ENCODE measurements at places on chromosomes 16 and 17. TPM values are rescaled to one million over a fixed set of nuclear protein-coding genes. Genes with fewer than 3 reads are reported as not detected.

The GNG13 gene
- total RNA-seq: not detected

The CACNB1 gene
- total RNA-seq: 6.1 TPM

The C16orf96 gene
- total RNA-seq: 0.19 TPM

The ZPBP2 gene
- not detected for total RNA-seq

The CIAO3 gene
- total RNA-seq: 42.9 TPM

The KCNG4 gene
- not detected for total RNA-seq

The CDH16 gene
- 0.81 TPM for total RNA-seq

All from Caco-2 (cell line).